ENCODE measurements at places on chromosomes 3 and 15.

DNA sequence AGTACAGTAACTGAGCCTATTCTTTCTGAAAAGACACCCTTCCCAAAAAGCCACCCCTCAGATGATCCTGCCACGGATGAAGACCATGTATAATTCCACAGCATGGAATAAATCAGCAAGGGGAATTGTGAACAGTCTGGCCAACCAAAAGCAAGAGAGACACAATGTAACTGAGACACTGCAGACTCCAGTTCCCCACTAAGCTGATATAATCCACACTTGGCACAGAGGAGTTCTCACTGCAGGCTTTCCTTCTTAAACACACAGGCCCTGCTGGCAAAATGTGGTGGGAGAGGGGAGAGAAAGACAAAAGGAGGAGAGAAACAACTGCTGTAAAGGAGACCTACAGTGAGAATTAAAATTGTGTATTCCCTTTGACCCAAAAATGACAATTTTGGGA, 12.7 kb downstream of the GPR156 start:
- no peak for DNase-seq

- DNase-seq: no peak
These were observed 106.4 kb upstream of the PTX3 start for GRCh38 chr3:157330206-157330605.

- DNase-seq: no peak
These were observed 111.0 kb upstream of the MYO5C start for GRCh38 chr15:52406601-52407000.

GRCh38 chr3:154086286-154086685, 34.9 kb upstream of the ARHGEF26 start:
- no peak for DNase-seq

All from NCI-H1930 (cell line).